NCI-H187 treated with DMSO at 0.1 percent for 48 hours (cell line): ENCODE measurements at places on chromosomes 12 and 14.

DNA sequence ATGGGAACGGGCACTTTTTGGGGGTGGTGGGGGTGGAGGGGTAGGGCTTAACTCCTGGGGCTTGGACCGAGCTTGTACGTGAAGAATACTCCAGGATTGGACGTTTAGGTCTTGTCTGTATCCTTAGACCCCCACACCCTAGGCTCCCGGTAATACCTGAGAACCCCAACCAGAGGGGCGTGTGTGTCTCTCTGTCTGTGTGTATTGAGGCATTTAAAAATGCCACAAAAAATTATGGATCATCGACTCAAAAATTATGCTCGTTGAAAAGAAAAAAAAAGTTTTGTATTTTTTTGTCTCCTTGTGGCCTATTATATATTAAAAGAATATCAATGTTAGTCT is 459 bp downstream of the PPFIBP1 start:
- no peak for DNase-seq

- no peak for DNase-seq
Measured at GRCh38 chr14:67584978-67585377, 15.1 kb downstream of the PIGH start.

DNA sequence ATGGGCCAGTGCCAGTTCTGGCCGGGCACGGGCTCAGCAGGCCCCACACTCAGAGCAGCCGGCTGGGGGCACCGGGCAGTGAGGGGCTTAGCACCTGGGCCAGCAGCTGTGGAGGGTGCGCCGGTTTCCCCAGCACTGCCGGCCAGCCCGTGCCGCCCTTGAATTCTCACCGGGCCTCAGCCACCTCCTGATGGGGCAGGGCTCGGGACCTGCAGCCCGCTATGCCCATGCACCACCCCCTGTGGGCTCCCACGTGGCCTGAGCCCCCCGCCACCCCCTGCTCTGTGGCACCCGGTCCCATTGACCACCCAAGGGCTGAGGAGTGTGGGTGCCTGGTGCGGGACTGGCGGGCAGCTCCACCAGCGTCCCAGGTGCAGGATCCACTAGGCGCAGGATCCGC is 15.4 kb upstream of the GTF2A1 start:
- no peak for DNase-seq

DNA sequence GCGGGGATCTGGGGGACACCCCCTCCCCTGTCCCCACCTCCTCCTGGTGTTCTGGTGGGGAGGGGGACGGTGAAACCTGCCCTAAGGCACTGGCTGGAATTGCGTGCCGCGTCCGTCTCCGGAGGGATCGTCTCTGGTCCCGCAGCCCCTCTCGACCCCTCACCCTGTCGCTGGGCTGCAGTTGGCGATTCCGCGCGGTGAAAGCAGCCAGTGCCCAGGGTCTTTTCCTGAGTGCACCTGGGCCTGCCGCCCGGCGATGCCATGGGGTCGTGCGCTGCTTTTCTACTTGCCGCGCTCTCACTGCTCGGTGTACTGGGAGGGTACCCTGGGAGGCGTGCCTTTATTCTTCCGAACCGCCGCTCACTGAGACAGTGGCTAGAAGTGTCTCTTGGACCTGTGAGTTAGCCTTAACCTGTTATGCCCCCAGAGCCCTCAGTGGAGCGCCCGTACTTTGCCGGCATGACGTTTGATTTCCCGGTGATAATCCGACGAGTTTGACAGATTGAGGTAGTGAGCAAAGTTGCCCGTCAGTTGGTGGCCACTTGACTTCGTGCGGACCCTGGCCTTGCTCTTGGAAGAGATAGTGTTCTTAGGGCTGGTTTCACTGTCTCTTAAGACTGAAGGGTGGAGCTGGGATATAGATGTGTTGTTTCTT is 788 bp downstream of the SFSWAP start:
- no peak for DNase-seq

- no peak for DNase-seq
Measured at GRCh38 chr12:7729746-7730145, 17.4 kb downstream of the CLEC4C start.

DNA sequence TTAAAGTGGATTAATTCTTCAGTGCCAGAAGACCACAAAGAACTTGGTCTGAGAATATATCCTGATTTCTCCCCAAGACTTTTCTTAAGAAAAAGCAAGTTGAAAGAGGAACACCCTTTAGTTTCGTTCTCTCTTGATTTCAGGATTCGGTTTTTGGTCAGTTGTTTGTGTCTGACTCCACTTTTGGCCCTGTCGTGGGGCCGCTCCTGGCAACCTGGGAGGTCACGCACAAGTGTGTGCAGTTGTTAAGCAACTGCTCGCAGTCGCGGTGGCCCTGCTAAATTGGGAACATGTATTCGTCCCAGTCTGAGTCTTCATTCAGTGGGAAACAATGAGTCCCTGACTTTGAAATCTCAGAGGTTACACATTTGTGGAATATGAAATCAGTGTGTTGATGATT is 68.7 kb downstream of the RGS6 start:
- DNase-seq, result no peak

- no peak for DNase-seq
Measured at GRCh38 chr12:65121049-65121955, at the start of gene WIF1. Gene WIF1 (minus strand): TSS chr12:65121305. CDS start chr12:65121191, 114 bp downstream.

GRCh38 chr12:17278946-17279345 is 673.0 kb upstream of the LMO3 start:
- DNase-seq, result no peak

GRCh38 chr14:51513281-51513680 is 138.4 kb upstream of the FRMD6 start:
- no peak for DNase-seq

GRCh38 chr12:66268562-66268961 is 33.7 kb upstream of the HELB start:
- DNase-seq, result no peak

GRCh38 chr12:116559162-116559935 is at the start of gene MAP1LC3B2:
Gene MAP1LC3B2 (plus strand): TSS chr12:116559381. CDS start chr12:116575943, 16,562 bp downstream.
- peak; percentile 33 for DNase-seq

- no peak for DNase-seq
Measured at GRCh38 chr14:21476523-21476924, 235 bp downstream of the RAB2B start.

DNA sequence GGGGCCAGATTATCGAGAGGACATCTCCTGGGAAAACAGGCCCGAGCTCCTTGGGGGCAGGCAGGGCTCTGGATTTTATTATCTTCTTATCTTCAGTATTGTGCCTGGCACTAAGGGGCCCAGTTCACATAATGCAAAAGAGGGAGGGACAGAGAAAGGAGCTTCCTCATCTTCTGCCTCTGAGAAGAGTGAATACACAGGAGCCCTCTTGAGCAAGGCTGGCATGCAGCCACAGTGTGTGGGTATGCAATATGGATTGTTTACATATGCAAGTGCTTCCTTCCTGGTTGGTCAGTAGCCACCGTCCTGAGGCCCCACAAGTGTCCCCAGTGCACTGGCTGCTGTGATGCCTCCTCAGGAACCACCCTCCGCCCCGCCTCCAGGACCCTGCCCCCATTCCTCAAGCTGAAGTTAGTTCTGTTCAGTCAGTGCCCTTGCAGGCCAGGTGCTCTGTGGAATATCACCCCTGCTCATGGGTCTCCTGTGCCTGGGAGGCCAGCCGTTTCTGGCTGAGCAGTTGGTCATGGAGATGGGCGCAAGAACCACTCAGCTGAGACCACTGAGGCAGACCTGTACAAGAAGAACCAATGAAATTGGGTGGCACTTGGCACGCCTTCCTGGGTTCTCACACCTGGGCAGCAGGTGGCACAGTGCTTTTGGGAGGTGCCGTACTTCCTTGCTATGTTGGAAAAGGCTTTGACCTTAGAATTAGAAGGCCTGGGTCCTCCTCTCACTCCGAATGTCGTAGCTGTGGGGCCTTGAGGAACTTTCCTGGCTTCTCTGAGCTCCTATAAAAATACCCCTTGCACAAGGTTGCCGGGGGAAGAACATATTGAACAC is 35.1 kb upstream of the ACTN1 start:
- DNase-seq, result no peak

DNA sequence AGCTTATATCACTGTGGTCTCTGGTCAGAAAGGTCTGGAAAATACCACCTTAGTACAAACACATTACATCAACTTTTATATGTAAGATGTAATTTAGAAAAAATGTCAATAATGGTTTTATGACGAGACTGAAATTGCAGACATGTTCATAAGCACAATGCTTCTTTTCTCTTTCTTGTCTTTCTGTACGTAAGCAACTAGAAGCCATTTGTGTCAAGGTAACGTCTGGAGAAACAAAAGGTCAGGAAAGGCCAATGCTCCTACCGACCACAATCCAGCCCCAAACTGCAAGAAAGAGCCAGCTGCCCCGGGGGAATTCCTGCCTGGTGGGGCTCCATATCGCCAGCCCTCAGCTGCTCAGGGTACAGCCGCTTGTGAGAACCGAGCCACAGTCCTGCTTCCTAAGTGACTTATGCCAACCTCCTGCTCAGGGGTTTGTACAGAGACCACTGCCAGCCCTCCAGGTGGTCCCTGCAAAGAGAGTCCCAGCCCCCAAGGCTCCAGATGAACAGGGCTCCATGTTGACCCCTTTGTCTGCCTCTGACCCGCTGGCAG is 6.3 kb downstream of the ZNF839 start:
- no peak for DNase-seq

- no peak for DNase-seq
Measured at GRCh38 chr14:29037411-29037810, 270.8 kb downstream of the FOXG1 start.

GRCh38 chr12:74349925-74350324 is 187.7 kb upstream of the ATXN7L3B start:
- no peak for DNase-seq

DNA sequence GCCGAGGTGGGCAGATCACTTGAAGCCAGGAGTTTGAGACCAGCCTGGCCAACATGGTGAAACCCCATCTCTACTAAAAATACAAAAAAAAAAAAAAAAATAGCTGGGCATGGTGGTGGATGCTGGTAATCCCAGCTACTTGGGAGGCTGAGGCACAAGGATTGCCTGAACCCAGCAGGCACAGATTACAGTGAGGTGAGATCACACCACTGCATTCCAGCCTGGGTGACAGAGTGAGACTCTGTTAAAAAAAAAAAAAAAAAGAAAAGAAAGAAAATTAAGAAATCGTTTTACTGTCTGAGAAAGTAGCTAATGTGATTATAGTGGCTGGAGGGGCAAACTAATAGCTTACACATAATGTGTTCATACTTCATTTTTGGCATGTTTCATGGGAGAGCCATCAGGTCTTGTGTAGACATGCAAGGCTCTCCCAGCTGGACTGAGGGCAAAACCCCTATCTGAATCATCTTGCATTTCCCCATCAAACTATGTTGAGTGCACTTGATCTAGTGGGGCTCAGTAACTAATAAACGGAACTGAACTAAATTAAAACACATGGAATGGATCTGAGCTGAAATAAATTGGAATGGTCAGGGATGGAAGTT is 16.2 kb downstream of the KIF21A start:
- DNase-seq, result no peak

DNA sequence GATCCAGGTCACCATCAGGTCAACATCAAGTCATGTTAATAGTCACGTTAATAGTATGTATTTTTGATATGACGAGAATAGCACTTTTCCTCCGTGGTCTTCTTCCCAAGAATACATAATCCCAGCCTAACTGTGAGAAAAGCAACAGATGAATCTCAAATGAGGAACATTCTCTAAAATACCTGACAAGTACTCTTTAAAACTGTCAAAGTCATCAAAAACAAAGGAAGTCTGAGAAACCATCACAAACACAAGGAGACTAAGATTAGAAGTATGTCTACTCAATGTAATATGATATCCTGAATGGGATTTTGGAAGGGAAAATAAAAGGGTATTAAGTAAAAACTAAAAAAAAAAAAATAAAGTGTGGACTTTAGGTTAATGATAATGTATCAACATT is 36.8 kb upstream of the GLIPR1 start:
- DNase-seq, result no peak

GRCh38 chr14:92391726-92392125 is 68.8 kb downstream of the SLC24A4 start:
- DNase-seq, result no peak

DNA sequence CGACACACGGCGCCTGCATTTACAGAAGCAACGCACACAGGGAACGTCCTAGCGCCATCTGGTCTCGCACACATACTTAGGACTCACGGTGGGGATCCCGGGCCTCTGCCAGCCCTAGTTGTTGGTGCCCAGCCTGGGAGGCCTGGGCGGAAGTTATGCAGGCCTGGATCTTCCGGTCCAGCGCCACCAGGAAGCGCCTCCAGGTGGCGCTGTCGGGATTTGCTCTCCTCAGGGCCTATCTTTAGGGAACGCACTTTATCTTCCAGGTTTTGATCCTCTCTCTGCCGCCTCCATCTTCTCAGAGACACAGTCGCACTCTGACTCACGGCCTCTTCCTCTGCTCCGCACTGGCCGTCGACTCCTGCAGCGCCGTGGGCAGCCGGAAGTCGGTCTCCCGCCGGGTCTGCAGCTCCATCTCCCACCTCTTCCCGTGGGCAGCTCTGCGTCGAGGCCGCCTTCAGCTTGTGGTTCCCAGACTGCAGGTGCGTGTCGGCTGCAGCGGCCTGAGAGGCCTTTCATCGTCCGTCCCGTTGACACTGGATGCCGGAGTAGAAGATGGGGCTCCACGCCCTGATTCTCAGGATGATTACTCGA is 760.4 kb downstream of the TMEM121 start:
- DNase-seq, result no peak

- DNase-seq, result no peak
Measured at GRCh38 chr14:76708028-76708427, 53.2 kb upstream of the VASH1 start.

DNA sequence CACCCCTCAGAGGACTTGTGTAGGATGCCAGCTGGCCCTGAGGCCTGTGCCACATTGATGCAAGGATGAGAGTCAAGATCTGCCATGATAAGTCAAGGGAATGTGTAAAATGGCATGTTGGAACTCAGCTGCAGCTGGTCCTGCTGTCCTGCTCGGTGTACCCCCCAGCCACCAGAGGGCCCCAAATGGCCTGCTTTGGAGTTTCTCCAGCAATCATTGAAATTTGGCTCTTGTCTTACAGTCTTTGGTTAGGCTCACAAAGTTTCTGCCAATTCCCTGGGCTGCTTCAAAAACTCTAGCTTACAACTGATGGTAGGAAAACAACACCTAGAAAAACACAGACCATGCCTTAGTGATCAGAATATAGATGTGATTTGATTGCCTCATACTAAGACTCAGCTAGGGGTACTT is 76.8 kb downstream of the HSD17B6 start:
- no peak for DNase-seq

- no peak for DNase-seq
Measured at GRCh38 chr14:33726685-33727084, 224.2 kb downstream of the EGLN3 start.

DNA sequence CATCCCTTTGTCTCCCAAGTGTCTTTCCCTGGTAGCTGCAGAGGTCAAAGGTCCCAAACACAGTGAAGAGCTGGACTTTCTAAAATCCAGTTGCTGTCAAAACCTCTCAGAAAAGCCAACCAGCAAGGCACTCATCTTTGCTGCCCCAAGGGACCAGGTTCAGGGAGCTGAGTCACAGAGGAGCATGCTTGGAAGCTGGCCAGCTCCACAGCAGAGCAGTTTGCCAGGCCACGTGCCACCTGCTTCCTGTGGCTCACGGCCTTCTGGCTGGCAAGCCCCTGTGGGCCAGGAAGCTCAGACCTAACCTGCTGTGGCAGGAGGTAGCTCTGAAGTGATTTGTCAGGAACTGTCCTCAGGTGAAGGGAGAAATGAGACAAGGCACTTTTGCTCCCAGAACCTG is 3.6 kb downstream of the ISCU start:
- DNase-seq, result no peak
